NT2/D1 (cell line): ENCODE measurements at places on chromosomes 6 and 20.

GRCh38 chr20:2140561-2140960 is 38.9 kb downstream of the STK35 start:
- DNase-seq, result no peak

DNA sequence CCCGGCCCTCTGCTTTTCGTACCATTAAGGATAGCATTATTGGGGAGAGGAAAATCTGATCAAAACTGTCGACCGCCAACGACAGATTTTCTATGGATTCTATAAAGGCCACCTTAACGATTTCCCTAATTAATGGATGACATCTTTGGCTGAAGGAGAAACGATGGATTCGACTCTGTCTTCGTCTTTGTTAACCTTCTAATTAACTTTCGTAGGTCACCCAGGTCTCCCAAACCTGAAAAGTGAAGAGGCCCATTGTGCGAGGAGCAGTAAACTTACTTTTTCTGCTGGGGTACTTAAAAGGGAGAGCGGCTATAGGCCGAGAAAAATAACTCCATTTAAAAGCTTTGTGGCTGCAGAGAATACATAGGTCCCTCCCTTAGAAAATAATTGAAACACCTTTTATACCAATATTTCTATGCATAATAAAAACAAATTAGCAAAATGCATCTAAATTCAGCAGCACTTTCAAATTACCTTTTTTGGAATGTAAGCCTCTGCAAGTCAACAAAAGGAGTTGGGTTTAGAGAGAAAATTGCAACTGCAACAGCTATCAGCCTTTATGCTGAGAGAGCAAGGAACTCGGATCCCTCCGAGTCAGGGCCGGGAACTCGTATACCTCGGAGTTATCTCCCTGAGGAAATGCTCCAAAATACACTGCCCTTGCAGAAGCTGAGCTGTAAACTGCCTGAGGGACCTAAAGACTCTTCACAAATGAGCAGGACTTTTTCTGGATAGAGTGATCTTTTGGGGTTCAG is 31.4 kb upstream of the NR2E1 start:
- DNase-seq, result no peak

GRCh38 chr6:40719671-40720374 is 132.7 kb upstream of the LRFN2 start:
- no peak for DNase-seq

DNA sequence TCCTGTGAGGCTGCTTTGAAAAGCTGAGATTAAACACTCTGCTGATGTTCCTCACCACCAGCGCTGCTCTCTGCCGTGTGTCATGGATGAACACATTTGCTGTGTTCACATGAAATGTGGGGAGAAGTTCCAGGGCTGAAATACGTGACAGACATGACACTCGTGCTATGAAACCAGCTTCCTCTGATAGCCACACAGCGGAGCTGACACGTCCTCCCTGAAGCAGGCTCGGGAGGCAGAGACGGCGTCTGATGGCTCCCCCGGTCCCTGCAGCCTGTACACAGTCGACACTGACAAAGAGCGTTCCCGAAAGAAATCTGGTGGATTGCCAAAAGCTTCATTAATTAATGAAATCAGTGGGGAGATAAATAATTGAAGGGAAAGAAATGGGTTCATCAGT is 17.5 kb downstream of the AGPAT4 start:
- DNase-seq, result no peak

GRCh38 chr6:139655783-139656705 is 281.6 kb upstream of the CITED2 start:
- no peak for DNase-seq

DNA sequence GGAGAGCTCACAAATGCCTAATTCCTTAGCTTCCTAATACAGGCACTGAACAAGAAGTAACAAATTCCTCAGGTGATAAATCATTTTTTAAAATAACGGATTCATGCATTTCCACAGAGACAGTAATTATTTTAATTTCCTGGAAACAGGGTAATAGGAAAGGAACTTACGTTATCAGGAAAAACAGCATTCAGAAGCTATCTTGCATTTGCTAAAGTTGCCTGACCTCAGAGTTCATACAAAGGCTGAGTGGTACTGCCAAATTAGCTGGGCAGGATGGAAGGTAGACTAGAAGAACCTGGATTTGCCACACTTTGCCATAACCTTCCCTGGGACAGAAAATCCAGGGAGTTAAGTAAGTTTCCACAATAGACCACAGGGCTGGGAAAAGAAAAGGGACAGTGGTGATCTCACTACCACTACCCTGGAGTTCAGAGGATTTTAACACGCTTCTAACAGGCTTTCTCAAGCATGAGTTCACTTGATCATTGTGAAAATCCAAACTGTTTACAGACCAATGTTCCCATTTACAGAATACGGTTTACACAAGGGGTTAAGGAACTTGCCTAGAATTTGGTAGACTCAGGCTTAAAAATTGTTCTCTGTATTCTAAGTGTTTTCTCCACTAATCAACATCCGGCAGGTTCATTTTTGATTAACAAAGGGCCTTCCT is 57.0 kb downstream of the KIF13A start:
- DNase-seq, result no peak

- DNase-seq, result no peak
Measured at GRCh38 chr6:110898111-110898510, 23.5 kb downstream of the AMD1 start.

- DNase-seq, result no peak
Measured at GRCh38 chr6:315921-316752, 23.9 kb downstream of the DUSP22 start.

GRCh38 chr20:29878281-29878741 is 1379.2 kb upstream of the DEFB115 start:
- no peak for DNase-seq

- no peak for DNase-seq
Measured at GRCh38 chr6:4463236-4463635, 313.0 kb upstream of the CDYL start.

- no peak for DNase-seq
Measured at GRCh38 chr6:98324446-98324845, 509.9 kb upstream of the POU3F2 start.

DNA sequence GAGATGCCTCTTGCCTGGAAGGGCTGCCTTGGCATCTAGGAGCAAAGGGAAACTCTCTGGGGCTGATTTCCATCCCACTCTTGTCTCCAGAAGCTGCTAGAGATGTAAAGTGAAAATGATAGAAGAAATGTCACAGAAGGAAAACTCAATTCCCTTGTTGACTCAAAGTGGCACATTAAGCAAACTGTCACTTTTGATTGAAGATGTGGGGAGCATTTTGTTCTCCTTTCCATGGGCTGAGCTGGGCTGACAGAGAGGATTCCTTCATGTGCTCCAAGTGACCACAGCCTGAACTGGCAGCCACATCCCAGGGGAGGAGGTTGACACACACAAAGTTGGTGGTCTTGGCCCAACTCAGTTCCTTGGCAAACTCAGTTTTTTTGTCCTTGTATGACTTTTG is 9.8 kb downstream of the GPR31 start:
- DNase-seq, result no peak

- DNase-seq, result no peak
Measured at GRCh38 chr20:44580581-44581268, 1.7 kb upstream of the PKIG start.

DNA sequence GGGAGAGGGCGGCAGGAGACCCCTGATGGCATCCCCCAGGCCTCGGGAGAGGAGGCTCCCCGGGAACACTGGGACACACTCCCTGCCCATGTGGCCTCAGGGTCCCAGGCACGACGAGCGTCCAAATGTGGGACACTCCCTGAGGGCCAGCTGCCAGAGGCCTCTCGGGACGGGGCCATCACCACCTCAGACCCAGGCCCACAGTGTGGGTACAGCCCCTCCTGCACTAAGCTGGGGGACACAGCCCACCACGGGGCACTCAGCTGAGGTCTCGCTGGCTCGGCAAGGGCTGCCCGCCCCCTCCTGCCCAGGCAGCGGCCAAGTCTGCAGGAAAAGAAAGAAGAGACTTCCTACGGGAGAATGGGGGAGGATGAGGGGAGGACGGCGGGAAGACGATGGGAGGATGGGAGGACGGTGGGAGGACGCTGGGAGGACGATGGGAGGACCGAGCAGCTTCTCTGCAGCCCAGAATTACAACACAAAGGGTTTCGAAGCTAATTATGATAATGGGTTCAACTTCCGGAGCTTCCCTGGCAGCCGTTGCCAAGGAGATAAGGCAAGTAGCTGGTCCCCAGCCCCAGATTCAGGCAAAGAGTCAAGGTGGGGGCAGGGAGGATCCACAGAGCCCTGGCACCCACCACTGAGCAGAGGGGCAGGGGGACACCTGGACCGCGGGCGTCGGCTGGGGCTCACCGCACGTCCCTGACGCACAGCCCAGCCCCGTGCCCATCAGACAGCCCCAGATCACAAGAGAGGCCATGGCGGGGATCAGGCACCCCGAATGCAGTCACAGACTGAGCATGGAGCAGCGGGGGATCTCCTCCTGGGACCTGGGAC is 17.5 kb downstream of the KCNQ2 start:
- peak; percentile 80 for DNase-seq

- no peak for DNase-seq
Measured at GRCh38 chr6:124148236-124148957, 344.7 kb downstream of the NKAIN2 start.

DNA sequence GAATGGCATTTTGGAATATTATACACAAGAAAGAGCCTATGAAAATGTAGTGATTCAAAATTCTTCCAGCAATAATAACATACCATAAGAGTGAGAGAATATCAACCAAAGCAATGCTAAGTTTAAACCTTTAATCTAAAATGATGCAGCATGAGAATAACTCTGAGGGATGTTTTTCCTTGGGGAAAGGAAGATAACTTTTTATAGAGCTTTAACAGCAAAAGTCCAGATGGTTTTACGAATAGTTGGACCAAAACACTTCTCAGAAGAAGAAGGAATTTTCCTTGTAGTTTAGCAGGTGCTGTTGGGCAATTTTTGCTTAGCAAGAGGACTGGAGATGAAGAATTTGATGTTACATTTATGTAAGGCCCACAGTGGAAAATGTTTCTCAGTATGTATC is 1503.2 kb downstream of the HACE1 start:
- no peak for DNase-seq

- DNase-seq, result no peak
Measured at GRCh38 chr20:51494241-51495110, 48.0 kb downstream of the NFATC2 start.

- no peak for DNase-seq
Measured at GRCh38 chr6:43103253-43103876, 27.3 kb downstream of the PTK7 start.

- DNase-seq, result no peak
Measured at GRCh38 chr20:8089668-8090067, 42.4 kb upstream of the PLCB1 start.

- DNase-seq, result no peak
Measured at GRCh38 chr6:83985308-83985713, 48.3 kb upstream of the MRAP2 start.

DNA sequence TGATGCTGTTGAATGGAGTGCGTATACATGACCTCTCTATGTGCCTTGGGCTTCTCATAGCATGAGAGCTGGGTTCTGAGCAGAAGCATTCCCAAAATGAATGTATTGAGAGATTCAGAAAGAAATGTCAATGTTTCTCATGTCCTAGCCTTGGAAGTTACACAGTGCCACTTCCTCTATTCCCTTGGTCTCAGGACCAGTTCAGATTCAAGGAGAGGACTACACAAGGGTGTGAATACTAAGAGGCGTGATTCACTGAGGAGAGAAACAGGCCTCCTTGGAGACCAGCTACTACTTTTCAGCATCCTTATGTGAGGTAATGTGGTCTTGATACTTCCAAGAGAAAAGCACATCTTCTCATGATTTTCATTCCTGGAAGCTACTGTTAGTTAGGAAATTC is 10.4 kb downstream of the PPARD start:
- DNase-seq, result no peak

DNA sequence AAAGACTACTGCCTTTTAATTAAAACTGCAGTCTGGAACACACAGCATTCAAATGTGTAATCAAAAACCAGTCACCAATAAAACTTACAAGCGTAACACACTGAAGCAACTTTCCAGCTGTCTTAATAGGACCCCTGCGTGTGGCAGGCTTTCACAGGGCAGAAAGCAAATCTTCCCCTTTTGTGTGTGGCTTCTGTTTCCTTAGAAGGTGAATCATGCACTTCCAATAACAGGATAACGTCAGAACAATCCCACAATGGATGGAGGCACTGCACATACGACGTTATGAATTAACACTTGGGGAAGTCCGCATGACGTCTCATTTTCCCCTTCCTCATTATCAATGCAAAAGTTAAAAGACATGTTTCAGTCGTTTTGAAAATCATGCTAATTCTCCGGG is 44.8 kb downstream of the INSM1 start:
- DNase-seq, result no peak

- DNase-seq, result no peak
Measured at GRCh38 chr6:96466147-96466863, 55.3 kb upstream of the UFL1 start.

DNA sequence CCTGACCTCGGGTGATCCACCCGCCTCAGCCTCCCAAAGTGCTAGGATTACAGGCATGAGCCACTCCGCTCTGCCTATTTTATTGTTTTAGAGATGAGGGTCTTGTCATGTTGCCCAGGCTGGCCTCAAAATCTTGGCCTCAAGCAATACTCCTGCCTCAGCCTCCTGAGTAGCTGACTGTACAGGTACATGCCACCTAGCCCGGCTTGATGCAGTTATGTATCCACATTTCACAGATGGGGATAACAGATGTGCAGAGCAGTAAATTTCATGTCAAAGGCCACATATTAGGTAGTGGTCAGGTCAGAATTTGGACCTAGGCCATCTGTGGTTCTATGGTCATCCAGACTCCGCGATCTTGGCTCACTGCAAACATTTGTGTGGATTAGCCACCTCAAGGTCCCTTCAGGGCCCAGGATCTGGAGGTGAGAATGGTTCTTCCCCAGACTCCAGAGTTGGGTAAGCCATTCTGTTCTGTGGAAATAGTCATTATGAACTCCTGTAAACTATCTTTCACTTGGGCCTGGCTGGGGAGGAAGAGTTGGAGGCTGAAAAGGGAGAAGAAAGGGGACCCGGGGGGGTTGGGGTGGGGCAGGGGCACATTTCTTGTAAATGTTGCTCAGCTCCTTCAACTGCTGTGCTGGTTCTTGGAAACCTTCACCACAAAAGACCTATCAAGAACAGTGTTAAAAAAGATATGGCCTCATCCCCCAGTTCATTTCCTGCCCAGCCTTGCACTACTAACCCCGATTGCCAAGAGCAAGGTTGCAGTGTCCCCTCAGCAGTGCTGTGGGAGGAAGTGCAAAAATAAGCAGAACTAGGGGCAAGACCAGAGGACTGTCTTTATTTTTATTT is 13.0 kb downstream of the PIM1 start:
- no peak for DNase-seq
